ENCODE measurements at places on chromosomes 2 and 18. TPM values are rescaled to one million over a fixed set of nuclear protein-coding genes. Genes with fewer than 3 reads are reported as not detected.

GRCh38 chr2:180990337-180990736, 9.9 kb downstream of the UBE2E3 start:
- H3K27ac ChIP-seq, result no peak overlapping the region
- no peaks in the 10 kb centered on the region for H3K27me3 ChIP-seq
- no peak overlapping the region for H3K4me3 ChIP-seq
- DNase-seq, result no peak

DNA sequence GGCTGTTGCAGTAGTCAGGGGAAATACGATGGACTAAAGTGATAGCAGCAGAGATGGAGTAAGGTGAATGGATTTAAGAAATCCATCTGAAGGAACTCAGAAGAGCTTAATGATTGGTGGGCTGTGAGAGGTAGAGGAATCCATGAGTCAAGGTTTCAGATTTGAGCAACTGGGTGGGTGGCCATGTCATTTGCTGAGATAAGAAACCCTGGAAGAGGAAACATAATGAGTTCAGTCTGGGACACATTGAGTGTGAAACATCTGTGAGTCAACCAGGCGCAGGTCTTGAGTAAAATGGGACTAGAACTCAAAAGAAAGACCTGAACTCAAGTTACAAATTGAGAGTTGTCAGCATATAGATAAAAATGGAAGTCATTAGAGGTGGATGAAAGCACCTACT, 19.7 kb upstream of the ASNSD1 start:
- DNase-seq, result no peak
- H3K36me3 ChIP-seq, result no peaks in the 10 kb centered on the region
- H3K4me3 ChIP-seq, result no peak overlapping the region
- H3K27ac ChIP-seq, result no peak overlapping the region

DNA sequence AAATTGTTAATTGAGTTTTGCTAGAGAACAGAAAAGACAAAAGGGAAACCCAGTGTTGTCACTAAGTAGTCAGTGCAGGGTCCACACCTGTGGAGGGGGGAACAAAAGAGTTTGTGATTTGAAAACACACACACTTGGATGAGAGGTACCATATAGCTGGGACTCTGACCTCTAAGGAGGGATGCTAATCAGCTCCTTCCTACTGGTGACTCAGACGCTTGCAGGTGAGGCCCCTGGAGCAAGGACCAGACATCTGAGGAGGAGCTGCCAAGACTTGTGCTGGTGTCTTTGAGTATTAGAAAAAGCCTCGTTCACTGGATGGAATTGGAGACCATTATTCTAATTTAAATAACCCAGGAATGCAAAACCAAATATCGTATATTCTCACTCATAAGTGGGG, 146.4 kb upstream of the MAP2 start:
- DNase-seq, result no peak
- H3K4me1 ChIP-seq, result no peaks in the 10 kb centered on the region
- H3K36me3 ChIP-seq, result no peaks in the 10 kb centered on the region

DNA sequence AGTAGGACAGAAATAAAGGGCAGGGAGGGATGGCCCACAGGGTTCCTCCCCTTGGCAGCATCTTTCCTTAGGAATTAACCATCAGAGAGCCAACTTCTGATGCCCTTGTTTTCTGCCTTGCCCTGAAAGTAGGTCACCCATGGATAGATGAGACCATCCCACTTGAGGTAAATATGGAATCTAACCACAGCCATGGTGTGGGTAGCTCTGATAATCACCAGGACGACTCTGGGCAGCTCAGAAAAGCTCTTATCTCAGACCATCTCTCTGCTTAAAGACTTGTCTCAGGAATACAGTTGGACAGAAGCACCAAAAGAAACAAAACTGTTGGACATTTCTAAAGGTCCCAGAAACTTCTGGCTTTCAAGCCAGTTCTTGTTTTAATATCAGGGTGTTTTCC, 101.4 kb upstream of the CELF4 start:
- no peaks in the 10 kb centered on the region for H3K27me3 ChIP-seq
- no peak overlapping the region for H3K4me3 ChIP-seq
- DNase-seq, result no peak
- H3K36me3 ChIP-seq, result no peaks in the 10 kb centered on the region
- no peak overlapping the region for H3K27ac ChIP-seq

- no peaks in the 10 kb centered on the region for H3K36me3 ChIP-seq
- H3K4me1 ChIP-seq, result peaks cover 4% of the 10 kb centered on the region
- H3K4me3 ChIP-seq, result no peak overlapping the region
- H3K27ac ChIP-seq, result peak overlapping the region; percentile 13
- no peaks in the 10 kb centered on the region for H3K27me3 ChIP-seq
Observed at GRCh38 chr2:74383254-74383653, 3.1 kb upstream of the DCTN1 start.

DNA sequence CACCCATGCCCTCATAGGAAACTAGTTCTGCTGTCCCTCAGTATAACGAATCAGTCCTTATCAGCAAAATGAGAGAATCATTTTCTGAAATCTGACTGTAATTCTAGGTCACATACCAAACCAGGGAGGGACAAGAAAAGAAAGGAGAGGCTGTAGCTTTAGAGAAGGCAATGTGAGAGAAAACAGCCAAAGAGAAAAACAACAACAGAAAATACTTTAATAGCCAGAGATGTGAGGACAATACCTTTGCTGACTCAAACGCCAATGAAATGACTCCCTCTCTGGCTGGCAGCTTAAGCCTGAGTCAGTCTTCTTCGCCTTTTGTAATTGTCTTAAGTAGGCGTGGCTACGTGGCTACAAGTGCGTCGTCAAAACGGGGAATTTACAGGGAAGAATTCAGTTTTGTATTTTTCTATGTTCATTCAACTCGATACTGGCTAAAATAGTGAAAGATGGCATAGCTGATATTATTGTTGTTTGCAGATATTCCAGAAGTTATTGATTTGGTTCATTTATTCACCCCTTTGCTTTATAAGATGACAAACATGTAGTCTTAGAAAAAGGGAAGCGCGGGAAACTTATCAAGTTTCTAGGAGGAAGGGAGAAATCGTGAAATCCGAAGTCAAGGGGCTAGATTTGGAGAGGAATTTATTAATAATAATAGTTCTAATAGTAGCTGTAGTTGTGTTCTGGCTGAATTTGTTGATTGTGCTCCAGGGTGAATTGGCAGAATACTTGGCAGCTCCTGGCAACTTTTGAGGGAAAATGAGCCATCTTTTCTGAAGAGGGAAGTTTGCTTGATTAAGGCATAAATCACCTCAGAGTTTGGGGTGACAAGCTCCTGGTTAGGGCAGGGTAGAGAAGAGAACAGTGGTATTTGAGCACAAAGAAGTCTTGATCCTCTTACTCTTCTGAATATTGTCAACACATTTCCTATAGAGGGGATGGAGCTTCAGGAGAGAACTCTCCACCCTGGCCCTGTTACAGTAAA, at the start of gene IL1A:
Gene IL1A, minus strand, starts transcription at position 295 of the 991 bp plus-strand sequence. CDS start 723 bp downstream, outside the sequence.
- no peaks in the 10 kb centered on the region for H3K36me3 ChIP-seq
- no peak for DNase-seq
- H3K27me3 ChIP-seq, result no peaks in the 10 kb centered on the region
- no peaks in the 10 kb centered on the region for H3K4me1 ChIP-seq
- no peak within 1 kb of the TSS for H3K27ac ChIP-seq

DNA sequence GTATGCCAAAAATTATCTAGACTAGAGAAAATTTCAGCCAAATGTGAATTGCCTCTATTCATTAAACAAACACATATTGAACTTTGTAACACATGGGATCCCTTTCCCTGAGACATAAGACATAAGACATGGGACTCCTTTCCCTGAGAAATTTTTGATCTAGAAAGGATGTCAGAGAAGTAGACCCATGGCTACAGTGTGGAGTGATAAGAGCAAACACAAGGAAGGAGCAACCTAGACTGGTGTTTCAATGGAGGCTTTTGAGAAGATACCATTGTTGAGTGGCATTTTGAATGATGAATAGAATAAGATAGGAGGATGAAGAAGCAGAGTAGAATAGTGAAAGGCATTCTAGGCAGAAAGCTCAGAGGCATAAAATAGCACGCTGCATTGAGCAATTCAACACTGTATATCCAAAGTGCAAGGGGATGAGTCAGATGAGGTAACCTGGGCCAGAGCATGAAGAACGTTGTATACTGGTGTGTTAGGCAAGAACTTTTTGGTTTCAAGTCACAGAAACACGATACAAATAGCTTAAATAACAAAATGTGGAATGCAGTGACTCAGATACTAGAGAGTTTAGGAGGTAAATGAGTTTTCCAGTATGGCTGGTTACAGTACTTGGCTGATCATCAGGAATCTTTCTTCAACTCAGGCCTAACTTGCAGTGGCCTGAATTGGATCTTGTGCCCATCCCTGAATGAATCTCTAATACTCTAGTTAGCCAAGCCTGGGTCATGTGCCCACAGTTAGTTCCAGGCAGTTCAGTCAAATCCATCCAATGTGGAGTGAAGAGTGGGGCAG, 129.8 kb upstream of the TANK start:
- no peaks in the 10 kb centered on the region for H3K36me3 ChIP-seq
- H3K4me3 ChIP-seq, result no peak overlapping the region
- no peaks in the 10 kb centered on the region for H3K27me3 ChIP-seq
- DNase-seq, result no peak

GRCh38 chr2:137165968-137166367, 400.6 kb downstream of the THSD7B start:
- no peaks in the 10 kb centered on the region for H3K4me1 ChIP-seq
- no peak for DNase-seq
- H3K36me3 ChIP-seq, result no peaks in the 10 kb centered on the region
- H3K27me3 ChIP-seq, result no peaks in the 10 kb centered on the region
- no peak overlapping the region for H3K27ac ChIP-seq

DNA sequence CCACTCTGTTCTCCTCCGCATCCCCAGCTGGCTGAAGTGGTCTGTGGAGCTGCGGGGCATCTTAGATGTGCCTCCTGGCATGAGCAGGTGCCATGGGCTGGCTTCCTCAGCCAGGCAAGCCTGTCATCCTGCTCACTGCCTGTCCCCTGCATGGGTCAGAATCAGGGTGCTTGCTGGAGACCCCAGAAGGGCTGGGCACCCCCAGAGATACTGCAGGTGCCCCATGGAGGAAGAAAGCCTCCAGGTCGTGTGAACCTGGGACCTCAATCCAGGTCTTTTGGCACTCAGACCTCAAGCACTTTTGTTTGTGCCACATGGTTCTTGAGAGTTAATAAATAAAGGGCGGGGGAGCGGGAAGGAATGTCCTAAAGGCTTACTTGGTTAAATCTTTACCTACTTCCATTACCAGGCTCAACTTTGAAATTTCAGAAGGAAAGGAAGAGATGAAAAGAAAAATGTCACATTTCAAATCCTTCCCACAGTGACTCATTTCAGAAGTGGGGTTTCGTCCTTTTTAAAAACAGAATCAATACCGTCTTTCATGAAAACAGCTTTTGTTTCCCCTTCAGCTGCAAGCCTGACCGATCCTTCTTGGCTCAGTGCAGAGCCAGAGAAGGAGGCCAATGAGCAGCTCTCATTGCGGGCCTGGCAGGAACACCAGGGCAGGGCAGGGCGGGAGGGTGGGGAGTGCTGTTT, 69.9 kb downstream of the RHOB start:
- no peaks in the 10 kb centered on the region for H3K27me3 ChIP-seq
- no peak for DNase-seq
- H3K4me3 ChIP-seq, result no peak overlapping the region
- no peak overlapping the region for H3K27ac ChIP-seq
- no peaks in the 10 kb centered on the region for H3K36me3 ChIP-seq
- H3K4me1 ChIP-seq, result no peaks in the 10 kb centered on the region

GRCh38 chr2:170679607-170680079, 35.5 kb upstream of the SP5 start:
- H3K4me3 ChIP-seq, result peak overlapping the region; percentile 18
- DNase-seq, result peak; percentile 16
- H3K4me1 ChIP-seq, result 0 out of 2 replicates have a peak, but pooled peaks cover 7% of the 10 kb centered on the region
- no peak overlapping the region for H3K27ac ChIP-seq

GRCh38 chr18:48410095-48410920, 1.1 kb upstream of the ZBTB7C start:
- H3K36me3 ChIP-seq, result no peaks in the 10 kb centered on the region
- H3K27me3 ChIP-seq, result 0 out of 2 replicates have a peak, but pooled peaks cover 2% of the 10 kb centered on the region
- peak; percentile 75 for DNase-seq
- no peak overlapping the region for H3K27ac ChIP-seq
- H3K4me1 ChIP-seq, result no peaks in the 10 kb centered on the region

The ANKRD36 gene
- 24.8 TPM for total RNA-seq

DNA sequence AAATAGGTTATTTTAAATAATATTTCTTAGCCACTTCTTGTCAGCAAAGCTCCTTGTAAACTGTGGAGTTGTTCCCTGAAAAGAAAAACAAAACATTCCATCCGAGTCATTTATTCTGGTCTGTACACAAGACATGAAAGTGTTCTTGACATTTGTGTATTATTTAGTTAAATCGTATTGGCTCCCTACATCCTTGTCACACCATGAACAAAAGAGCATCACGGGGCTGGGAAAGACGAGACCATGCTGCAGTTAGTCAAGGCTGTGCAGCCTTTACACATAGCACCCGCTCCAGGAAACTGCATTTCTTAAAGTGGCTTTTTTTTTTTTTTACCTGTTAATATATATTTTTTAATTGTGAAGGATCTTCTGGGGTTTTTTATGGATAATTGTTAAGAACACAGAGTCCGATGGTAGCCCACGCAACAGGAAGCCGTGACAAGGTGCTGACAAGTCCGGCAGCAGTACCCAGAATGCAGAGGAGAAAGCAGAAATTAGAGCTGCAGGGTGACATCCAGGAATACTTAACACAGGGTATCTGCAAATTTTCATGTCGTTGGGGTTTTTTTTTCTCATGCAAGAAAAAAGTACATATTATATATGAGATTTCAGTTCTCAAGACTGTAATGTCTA, 588.4 kb downstream of the ARHGAP15 start:
- H3K27me3 ChIP-seq, result no peaks in the 10 kb centered on the region
- no peak for DNase-seq
- no peaks in the 10 kb centered on the region for H3K4me1 ChIP-seq
- no peak overlapping the region for H3K4me3 ChIP-seq

The ATP8B1 gene
- 32.0 TPM for total RNA-seq

DNA sequence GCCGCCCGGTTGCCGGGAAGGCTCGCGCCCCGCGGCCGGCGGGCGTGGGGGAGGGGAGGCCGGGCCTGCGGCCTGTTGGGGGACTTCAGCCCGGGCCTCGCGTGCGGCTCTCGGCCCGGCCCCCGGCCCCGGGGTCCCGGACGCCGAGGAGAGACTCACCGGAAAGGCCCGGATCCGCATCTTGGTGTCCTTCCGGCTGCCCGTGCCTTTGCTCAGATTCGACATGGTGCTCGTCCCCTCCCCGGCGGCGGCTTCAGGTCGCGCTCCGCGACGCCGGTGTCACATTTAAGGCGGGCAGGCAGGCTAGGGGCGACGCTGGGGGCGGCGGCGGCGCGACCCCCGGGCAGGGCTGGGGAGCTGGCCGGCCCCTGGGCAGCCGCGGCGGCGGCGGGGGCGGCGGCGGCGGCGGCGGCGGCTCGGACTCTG, 365 bp downstream of the CUL3 start:
- no peak for DNase-seq
- no peaks in the 10 kb centered on the region for H3K27me3 ChIP-seq
- H3K36me3 ChIP-seq, result no peaks in the 10 kb centered on the region
- peak overlapping the region; percentile 72 for H3K4me3 ChIP-seq

DNA sequence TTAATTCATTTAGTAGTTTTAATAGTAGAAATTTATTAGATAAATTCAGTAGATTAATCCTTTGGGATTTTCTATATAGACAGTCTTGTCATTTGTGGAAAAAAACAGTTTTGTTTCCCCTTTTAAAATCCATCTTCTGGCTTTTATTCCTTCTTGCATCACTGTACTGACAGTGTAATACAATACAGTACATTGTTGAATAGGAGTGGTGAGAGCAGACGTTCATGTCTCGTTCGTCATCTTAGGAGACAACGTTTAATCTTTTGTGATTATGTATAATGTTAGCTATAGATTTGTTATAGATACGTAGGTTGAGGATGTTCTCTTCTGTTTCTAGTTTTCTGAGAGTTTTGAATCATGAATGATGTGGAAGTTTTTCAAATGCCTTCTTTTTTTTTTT, 61.8 kb downstream of the NCOA1 start:
- H3K4me1 ChIP-seq, result no peaks in the 10 kb centered on the region
- no peak overlapping the region for H3K4me3 ChIP-seq
- no peak for DNase-seq
- H3K27me3 ChIP-seq, result no peaks in the 10 kb centered on the region

The SNED1 gene
- not detected for total RNA-seq

The MC2R gene
- total RNA-seq, result not detected
